ENCODE measurements at places on chromosomes 3 and 15.

DNA sequence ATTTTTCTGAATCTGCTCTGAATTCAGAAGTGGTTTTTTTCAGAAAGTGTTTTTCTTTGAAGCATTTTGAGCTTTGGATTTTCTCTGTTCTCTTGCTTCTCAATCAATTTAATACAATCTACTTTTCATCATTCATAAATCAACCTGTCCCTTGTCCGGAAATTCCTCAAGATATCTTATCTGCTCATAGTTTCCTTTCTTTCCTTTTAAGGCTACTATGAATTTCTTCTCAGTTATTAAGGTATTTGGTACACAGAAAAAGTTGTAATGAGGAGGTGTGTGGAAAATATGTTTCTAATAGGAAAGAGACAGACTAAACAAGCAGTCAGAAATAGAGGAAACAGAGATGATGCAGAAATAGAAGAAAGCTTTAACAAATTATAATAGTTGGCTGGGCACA lies 14.4 kb downstream of the CGGBP1 start:
- no peak for DNase-seq

GRCh38 chr15:31202953-31203352 lies 101.4 kb upstream of the TRPM1 start:
- DNase-seq = no peak

GRCh38 chr15:24899795-24900194 lies 55.0 kb upstream of the SNRPN start:
- no peak for DNase-seq

GRCh38 chr15:68232449-68232848 lies 2.9 kb upstream of the CLN6 start:
- DNase-seq = no peak

DNA sequence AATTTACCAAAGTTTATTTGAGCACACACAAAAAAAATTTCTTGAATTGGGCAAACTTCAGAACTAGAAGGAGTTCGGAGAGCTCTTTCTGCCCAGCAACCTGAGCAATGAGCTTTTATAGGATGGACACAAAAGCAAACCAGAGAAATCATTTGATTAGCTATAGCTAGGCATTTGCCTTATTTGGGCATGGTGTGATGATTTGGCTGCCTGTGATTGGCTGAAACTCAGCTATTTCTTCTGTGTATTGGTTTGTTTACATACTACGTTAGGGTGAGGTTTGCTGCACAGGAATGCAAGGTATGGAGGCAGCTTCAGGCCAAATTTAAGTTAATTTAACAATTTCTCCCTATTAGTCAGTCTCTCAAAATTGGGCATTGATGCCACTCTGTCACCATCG lies 65.1 kb downstream of the NEK11 start:
- no peak for DNase-seq

GRCh38 chr15:85606738-85607137 lies 188.0 kb downstream of the KLHL25 start:
- no peak for DNase-seq

- DNase-seq = no peak
Measured at GRCh38 chr15:29736012-29736743, 86.1 kb downstream of the TJP1 start.

GRCh38 chr3:30501526-30501925 lies 104.9 kb upstream of the TGFBR2 start:
- no peak for DNase-seq

DNA sequence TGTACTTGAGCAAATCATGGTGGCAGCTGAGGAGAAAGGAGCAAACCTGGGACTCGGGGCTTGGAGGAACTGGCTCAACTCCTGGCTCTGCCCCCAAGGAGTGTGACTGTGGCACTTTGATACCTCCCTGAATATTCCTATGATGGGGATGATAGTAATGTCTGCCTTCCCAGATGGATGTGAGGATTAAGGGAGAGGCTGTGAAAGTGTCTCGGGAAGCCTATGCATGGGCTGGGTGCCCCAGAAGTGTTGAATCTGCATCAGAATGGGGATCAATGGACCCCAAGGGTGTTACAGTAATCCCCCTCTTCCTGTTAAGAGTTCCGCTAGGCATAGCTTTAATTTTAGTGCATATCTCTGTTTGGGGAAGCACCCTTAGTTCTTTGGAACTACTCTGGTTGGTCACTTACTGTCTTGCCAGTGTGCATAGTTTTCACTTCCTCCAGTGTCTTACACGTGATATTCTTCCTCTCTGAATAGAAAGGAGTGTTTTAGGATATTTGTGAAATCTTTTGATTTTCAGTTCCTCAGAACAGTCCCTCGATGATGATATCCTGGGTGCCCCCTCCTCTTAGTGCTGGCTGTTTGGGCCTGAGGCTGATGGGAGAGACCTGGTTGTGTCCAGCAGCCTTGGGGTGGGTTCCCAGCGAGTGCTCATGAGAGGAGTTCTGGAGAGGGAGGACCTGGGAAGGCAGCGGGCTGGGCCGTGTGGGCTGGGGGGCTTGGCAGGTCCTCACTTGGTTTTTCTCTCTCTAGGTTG lies 97.5 kb downstream of the CHDH start:
- DNase-seq = no peak

- no peak for DNase-seq
Measured at GRCh38 chr15:25691544-25692430, 171.3 kb downstream of the ATP10A start.

DNA sequence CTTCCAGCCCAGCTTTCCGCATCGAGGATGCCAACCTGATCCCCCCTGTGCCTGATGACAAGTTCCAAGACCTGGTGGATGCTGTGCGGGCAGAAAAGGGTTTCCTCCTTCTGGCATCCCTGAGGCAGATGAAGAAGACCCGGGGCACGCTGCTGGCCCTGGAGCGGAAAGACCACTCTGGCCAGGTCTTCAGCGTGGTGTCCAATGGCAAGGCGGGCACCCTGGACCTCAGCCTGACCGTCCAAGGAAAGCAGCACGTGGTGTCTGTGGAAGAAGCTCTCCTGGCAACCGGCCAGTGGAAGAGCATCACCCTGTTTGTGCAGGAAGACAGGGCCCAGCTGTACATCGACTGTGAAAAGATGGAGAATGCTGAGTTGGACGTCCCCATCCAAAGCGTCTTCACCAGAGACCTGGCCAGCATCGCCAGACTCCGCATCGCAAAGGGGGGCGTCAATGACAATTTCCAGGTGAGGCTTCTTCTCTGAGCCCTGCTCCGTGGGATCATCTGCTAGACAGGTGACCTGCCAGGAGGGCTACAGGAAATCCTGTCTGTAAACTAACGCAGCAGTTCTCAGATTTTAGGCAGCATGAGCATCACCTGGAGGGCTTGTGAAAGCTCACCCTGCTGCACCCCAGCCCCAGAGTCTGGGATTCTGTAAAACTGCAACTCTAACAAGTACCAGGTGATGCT lies 1.6 kb downstream of the THBS1 start:
- DNase-seq = no peak

- DNase-seq = no peak
Measured at GRCh38 chr3:113264283-113265131, 53.1 kb downstream of the BOC start.

- DNase-seq = no peak
Measured at GRCh38 chr15:49124371-49124770, 31.0 kb downstream of the COPS2 start.

- DNase-seq = peak; percentile 55
Measured at GRCh38 chr15:48331796-48332641, 790 bp downstream of the DUT start.

GRCh38 chr15:101244889-101245668 lies 6.8 kb downstream of the CHSY1 start:
- no peak for DNase-seq

DNA sequence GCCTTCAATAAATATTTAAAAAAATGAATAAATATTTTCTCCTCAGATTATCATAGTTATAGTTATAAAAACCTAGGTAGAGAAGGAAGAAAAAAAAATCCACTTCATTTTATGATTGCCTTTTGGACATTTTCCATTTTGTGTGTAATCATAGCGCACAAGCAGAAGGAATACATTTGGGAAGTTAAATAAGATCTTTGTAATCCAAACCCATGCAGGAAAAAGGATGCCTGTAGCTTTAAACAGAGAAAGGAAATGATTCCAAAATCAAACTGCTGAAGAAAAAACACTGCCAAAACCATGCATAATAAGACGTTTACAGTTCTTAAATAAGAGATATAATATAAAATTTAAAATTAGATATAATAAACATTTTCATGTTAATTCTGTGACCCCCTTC lies 7.4 kb upstream of the CCDC54 start:
- no peak for DNase-seq

- DNase-seq = no peak
Measured at GRCh38 chr3:14297784-14298236, 104.6 kb upstream of the SLC6A6 start.

DNA sequence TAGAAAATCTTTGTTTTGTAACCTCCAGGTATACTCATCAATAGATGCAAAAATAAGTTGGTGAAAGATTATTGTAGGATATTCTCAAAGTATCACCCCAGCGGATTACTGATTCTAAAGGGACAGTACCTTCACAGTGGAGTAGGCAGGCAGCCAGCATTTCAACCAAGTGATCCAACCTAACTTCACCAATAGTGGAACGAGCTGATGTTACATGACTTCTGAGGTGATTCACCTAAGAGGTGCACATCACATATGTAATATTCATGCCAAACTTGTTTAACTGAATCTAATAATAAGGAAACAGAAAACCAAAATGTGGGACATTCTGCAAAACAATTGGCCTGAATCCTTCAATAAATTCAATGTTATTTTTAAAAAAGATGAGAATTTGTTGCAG lies 14.3 kb downstream of the MYZAP start:
- no peak for DNase-seq

DNA sequence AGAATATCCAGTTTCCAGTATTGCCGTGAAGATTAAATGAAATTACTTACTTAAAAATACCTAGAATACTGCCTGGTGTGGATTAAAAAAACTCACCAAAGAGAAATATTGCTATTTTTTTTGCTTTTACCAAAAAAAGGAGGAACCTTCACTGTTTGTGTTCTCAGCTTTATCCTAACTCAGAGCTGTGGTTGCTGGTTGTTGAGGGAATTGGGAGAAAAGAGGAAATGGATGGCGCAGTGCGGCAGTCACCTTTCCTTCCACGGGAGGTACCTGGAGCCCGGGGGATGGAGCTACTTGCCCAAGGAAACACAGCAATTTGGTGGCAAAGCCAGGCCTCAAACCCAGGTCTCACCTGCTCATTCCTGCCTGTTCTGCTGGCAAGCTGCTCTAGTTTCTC lies 270.3 kb downstream of the RPLP1 start:
- no peak for DNase-seq

- DNase-seq = no peak
Measured at GRCh38 chr3:23041918-23042696, 161.0 kb upstream of the UBE2E2 start.

DNA sequence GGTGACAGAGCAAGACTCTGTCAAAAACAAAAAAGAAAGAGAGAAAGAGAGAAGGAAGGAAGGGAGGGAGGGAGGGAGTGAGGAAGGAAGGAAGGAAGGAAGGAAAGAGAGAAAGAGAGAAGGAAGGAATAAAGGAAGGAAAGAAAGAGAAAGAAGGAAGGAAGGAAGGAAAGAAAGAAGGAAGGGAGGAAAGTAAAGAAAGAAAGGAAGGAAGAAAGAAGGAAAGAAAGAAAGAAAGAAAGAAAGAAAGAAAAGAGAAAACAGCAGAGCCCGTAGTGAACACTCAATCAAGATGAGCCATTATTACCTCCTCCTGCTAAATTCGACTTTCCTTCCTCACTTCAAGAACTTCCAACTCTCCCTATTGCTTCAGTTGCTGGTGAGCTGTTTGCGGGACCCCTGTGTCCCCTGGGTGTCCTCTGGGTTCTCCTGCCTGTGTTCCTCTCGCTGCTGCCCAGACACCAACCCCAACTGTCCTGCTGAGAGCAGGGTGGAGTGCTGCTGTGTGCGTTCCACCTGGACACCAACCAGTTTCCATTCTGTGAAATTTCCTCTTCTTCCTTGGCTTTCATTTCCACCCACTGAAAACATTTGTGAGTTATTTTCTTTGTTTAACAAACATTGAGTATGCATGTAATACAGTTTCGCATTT lies 266.4 kb downstream of the FAM43A start:
- no peak for DNase-seq

- DNase-seq = no peak
Measured at GRCh38 chr15:57138349-57138788, 219.9 kb downstream of the TCF12 start.

- no peak for DNase-seq
Measured at GRCh38 chr3:70137366-70137765, 137.8 kb downstream of the SAMMSON start.

DNA sequence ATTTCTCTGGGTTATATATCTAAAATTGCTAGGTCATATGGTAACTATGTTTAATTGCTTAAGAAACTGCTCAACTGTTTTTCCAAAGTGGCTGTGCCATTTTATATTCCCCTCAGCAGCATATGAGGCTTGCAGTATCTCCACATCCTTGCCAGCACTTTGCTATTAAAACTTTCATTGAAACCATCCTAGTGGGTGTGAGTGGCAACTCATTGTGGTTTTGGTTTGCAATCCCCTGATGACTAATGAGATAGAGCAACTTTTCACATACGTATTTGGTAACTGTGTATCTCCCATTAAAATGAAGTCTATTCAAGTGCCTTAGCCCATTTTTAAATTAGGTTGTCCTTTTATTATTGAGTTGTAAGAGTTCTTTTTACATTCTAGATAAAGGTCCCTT lies 17.3 kb downstream of the KPNA1 start:
- no peak for DNase-seq

- DNase-seq = no peak
Measured at GRCh38 chr15:85778107-85778776, 16.5 kb downstream of the KLHL25 start.

GRCh38 chr3:108062051-108062450 lies 28.8 kb downstream of the CD47 start:
- no peak for DNase-seq

DNA sequence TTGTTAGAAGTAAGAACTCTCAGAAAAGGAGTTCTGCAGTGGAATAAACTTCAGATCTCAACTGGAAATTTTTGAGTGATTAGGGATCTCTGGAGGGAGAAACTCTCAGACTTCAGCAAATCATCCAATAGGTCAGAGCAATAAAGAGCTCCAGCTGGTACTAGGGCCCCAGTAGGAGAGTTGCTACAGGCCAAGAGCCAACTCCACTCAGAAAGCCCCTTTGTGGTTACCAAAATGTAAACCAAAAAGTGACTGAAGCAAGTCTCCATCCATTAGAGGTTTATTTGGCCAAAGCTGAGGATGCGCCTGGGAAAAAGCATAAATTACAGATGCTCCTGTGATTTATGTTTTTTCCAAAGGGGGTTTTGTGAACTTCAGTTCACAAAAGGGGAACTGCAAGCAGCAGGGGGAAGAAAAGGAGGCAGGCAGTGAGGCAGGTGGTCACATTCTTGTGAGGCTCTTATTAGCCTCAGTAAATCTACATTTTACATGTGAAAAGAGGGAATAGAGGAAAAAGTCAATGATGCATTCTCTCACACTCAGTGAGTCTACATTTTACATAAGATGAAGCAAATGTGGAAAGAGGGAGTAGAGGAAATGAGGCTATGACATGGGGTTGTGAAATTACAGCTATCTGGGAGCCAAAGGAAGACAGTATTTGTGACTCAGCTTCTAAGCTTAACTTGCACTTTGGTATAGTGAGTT lies 92.4 kb upstream of the DAZL start:
- DNase-seq = no peak

- no peak for DNase-seq
Measured at GRCh38 chr3:52851348-52851747, 16.5 kb upstream of the MUSTN1 start.

Measured in esophagus squamous epithelium (tissue), 5 donors.